ENCODE measurements at places on chromosomes 1 and 21.

DNA sequence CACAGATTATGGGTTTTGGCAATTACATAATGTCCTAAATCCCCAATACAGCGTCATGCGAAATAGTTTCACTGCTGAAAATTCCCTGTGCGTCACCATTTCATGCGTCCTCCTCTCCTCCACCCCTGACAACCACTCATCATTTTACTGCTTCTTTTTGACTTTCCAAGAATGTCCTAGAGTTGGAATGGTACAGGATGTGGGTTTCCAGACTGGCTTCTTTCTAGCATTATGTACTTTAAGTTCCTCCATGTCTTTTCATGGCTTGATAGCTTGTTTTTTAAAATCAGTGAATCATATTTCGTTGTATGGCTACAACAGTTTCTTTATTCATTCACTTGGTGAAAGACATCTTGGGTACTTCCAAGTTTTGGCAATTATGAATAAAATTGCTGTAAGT, 7.4 kb downstream of the NBPF3 start:
- no peak for DNase-seq

GRCh38 chr1:245260110-245260882, 105.5 kb downstream of the KIF26B start:
- DNase-seq = no peak

- no peak for DNase-seq
These were observed 48.5 kb downstream of the UBE2U start for GRCh38 chr1:64251971-64252370.

DNA sequence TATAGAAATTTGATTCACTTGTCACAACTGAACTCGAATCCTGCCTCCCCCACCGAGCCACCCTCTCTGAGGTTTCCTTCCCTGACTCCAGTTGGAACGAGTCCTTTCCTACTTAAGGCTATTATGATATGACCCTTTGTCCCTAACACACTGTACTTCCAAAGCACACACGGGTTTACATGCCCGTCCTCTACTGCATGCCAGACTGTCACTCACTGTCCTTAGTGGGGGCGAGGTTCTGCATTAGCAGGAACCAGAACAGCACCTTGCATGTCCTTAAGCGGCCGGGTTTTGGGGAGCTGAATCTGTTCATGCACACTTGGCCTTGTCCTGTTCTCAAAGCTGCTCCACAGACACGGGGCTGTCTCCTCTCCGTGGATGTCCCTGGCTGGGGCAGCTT, 164.6 kb upstream of the KCNJ6 start:
- peak; percentile 29 for DNase-seq

- DNase-seq = no peak
These were observed 103.3 kb downstream of the RAVER2 start for GRCh38 chr1:64848136-64848535.

GRCh38 chr1:80447526-80447925, 1353.2 kb upstream of the ADGRL2 start:
- no peak for DNase-seq

DNA sequence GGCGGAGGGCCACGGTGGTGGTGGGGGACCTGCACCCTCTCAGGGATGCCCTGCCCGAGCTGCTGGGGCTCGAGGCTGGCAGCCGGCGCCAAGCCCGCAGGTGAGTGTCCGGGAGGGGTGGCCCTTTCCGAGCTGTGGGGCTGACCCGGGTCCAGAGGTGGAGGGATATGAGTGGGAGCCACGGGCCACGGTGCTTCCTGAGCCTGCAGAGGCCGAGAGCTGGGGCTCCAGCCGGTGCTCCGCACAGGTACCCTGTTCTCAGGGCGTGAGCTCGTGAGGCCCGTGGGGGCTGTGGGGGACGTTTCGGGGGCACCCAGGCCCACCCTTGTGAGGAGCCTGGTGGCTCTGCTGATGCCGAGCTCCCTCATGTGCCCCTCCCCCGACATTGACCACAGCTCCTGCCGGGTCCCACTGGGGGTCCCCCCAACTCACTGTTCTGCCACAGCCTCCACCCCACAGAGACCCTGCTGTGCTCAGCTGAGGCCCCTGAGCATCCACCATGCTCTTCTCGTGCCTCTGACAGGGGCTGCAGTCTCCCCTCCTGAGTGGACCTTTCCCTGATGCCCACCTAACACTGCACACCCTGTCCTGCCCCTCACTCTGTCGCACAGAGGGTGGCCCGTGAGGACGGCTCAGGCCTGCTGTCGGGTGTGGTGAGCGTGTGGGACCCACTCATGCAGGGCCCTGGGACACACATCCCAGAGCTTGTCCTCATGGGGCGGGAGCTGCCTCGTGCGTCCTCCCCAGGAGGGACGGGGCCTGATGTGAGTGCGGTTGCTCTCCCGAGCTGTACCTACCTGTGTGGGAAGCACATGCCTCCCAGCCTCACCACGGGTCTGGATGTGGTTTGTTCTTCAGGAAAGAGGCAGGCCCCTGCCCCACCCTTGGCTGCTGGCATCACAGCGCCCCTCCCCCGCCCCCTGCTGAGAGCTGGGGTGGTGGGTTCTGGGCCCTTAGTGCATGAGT, 27.5 kb downstream of the SLX9 start:
- no peak for DNase-seq

GRCh38 chr21:31545036-31545435, 114.5 kb upstream of the SOD1 start:
- no peak for DNase-seq

DNA sequence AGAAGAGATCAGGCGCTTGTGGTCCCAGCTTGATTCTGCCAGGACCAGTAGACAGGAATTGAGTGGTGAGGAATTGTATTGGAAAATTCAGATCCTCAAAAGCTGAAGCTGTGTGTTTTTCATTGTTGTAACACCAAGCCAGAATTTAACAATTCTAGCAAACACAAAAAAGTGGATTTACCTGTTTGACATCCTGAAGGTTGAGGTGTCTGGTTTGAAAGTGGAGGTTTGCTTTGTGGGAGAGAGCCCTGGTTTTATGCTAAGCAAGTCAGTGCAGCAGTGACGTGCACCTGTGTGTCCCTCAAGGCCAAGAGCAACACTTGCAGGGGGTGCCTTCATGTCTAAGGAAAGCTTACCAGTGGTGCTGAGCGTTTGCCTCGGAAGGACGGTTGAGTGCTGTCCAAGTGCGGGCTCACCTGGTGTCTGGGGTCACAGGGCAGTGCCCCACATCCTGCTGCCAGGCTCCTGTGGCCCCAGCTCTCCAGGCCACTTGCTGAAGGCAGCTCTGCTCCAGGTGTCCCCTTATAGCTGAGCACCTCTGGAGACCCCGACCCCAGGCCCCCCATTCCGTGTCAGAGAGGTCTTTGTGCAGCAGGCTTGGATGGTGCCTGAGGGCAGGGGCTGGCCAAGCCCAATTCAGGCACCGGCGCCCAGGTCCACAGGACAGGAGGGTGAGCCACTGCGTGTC, 27.7 kb downstream of the PCNT start:
- DNase-seq = no peak

- DNase-seq = no peak
These were observed 36.0 kb downstream of the ATP1A1 start for GRCh38 chr1:116408803-116409720.

DNA sequence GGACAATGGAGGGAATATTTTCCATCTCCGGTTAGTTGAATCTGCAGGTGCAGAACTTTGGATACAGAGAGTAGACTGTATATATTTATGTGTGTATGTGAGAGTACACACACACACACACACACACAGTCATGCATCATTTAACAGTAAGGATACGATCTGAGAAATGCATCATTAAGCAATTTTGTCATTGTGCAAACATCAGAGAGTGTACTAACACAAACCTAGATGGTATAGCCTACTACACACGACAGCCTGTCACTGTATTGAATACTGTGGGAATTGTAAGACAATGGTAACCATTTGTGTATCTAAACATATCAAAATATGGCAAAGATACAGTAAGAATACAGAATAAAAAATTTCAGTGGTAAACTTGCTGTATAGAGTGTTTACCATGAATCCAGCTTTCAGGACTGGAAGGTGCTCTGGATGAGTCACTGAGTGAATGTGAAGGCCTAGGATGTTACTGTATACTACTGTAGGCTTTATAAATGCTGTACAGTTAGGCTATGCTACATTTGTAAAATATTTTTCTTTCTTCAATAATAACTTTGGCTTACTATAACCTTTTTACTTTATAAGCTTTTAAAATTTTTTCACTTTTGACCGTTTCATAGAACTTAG, 138.5 kb downstream of the ZZZ3 start:
- no peak for DNase-seq

GRCh38 chr1:27095576-27095975, 59.3 kb downstream of the SLC9A1 start:
- no peak for DNase-seq

DNA sequence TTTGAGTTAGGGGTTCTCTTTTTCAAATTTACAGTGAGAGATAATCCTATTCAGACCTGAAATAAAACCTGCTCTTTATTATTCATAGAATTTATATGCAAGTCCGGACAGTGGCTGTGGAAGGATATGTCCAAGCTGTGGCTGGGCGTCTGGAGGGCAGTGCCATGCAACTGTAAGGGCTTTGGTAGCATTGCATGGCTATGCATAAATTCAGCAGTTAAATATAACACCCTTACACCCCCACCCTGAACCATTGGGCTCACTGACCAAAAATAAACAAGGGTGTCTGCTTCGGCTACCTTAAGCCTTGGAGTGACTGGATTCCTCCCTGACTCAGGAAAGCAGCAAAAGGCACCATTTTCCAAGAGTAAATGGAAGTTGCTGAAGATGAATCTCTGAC, 5.4 kb downstream of the CHTOP start:
- DNase-seq = no peak

DNA sequence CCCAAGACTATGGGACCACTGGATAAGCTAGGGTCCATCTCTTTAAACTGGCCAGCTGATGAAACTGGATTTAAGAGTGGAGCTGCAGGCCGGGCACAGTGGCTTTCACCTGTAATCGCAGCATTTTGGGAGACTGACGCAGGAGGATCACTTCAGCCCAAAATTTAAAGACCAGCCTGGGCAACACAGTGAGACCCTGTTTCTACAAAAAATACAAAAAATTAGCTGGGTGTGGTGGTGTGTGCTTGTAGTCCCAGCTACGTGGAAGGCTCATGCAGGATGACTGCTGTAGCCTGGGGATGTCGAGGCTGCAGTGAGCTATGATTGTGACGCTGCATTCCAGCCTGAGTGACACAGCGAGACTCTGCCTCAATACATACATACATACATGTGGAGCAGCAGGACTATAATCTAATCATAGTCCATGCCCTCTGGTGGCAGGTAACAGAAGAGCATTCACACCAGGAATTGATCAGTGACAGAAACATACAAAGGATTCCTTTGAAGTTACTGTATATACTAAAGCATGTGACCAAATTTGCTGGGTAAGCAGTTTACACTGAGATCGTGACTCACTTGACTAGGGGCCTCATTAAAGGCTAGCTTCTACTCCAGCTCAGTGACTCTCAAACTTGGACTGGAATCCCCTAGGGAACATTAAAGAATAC, 101.5 kb upstream of the SLFNL1 start:
- DNase-seq = no peak

All from left ventricle myocardium inferior (tissue), 1 donor.